Right kidney (tissue), 9 donors: ENCODE measurements at places on chromosomes 16 and 17.
A peak's percentile ranks its signal among the peaks of the same experiment; 100 is the strongest.

DNA sequence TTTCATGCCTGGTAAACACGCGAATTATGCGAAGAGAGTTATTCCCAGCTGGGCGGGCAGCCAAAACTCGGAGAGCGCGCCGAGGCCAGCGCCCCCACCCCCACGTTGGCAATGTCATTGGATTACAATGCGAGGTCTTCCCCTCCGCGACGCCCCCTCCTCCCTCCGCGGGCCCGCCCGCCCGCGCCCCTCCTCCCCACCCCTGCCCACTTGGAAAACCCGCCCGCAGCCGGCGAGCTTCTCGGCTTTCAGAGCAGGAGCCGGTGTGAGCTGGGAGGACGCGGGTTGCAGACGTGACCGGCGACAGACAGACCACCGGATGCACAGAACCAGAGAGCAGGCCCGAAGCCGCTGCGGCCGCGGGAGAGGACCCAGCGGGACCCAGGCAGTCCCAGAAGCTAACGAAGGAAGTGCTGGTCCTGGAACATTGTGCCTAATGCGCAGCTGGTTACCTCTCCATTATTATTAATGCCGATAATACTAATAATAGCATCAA is 4.0 kb downstream of the NOG start:
- peak; percentile 41 for DNase-seq

GRCh38 chr17:82892899-82893565 is 53.2 kb upstream of the ZNF750 start:
- DNase-seq, result peak; percentile 63

GRCh38 chr16:6122401-6122800 is 1024.8 kb upstream of the EEF2KMT start:
- DNase-seq, result peak; percentile 7

GRCh38 chr16:54173490-54173889 is 113.1 kb downstream of the IRX3 start:
- no peak for DNase-seq

DNA sequence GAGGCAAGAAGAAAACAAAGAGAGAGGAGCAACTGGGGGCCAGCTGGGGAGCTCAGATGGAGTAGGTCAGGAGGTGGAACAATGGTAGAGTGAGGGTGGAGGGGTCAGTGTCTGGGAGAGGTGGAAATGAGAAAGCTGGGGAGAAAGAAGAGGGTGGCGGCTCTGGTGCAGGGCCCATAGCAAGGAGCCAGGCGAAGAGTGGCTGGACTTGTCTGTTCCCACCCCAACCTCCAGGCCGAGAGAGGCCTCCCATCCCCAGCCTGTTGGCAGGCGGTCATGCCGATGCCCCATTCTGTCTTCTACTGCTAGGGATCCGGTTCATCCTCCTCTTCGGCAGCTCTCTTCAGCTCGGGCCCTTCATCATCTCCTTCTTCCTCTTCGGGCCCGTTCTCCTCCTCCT is 31.3 kb downstream of the AP1G1 start:
- DNase-seq, result no peak

- no peak for DNase-seq
Observed at GRCh38 chr16:28875134-28876018, 2.9 kb upstream of the ATP2A1 start.

DNA sequence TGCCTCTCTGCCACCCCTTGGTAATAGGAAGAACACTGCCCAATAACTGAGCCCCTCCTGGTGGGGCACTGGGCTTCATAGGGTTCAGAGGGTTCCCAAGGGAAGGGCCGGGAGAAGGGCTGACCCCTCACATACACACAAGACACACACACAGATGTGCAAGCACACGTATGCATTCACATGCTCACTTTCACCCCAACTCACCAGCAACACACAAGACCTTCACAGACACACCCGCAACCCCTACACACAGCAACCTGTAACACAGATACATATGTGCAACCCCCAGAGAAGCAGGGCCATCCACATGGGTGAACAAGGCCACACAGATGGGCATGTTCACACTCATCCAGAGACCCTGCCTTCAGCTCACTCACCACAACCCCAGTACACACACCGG is 225.1 kb downstream of the ZNF423 start:
- DNase-seq, result no peak

DNA sequence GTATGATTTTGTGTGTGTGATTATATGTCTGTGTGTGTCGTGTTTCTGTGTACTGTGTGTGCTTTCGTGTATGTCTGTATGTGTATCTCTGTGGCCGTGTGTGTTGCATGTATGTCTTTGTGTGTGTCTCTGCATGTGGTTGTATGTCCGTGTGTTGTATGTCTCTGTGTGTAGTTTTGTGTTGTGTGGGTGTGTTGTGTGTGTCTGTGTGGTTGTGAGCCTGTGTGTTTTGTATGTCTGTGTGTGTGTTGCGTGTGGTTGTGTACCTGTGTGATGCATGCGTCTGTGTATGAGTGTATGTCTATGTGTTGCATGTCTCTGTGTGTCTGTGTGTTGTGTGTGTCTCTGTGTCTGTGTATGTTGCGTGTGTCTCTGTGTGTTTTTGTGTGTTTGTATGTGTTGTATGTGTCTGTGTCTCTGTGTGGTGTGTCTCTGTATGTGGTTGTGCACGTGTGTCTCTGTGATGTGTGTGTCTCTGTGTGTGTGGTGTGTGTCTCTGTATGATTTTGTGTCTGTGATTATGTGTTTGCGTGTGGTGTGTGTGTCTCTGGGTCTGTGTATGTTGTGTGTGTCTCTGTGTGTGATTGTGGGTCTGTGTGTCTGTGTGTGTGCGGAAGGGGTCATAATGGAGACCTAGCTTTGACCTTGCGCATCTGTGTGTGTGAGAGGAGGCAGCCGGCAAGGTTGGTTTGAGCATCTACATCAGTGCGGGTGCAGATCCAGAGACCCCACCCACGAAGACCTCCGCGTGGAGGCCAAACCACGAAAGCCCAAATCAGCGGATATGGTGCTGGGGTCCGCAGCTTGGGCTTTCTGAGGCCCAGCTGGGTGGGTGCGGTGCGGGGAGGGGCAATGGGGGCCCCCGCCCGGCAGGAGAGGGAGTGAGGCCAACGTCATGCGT is 212.6 kb upstream of the GSE1 start:
- no peak for DNase-seq

DNA sequence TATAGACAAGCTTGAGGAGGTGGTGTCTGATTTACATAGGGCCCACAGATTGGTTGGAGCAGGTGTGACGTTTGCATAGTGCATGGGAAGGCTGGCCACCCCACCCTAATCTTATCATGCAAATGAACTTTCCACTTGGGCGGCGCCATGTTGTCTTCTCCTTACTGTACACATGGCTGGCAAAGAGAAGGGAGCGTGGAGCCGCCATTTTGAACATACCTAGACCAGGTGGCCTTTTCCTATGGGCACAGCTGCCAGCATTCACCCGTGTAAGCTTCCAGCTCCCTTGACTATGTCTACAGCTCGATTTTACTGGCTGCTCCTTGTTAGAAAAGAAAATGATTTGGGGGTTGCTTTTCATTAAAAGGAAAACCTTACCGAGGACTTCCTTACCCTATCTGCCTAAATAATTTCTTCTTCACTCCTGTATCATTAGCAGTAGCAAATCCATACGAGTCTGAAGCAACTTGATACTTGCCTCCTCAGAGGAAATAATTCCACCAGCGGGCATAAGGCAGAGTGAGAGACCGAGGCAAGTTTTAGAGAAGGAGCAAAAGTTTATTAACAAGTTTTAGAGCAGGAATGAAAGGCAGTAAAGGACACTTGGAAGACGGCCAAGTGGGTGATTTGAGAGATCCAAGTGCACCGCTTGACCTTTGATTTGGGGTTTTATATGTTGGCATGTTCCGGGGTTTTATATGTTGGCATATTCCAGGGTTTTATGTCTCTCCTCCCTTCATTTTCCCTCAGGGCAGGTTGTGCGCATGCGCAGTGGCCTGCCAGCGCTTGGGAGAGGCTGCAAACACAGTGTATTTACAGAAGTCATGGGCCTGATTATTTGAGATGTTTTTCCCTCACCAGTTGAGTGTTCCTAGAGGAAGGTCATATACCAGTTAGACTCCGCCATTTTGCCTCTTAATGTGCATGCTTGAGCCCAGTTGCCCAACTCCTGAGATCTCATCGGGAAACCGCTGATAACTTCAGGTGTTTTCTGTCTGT is 65.7 kb downstream of the MARF1 start:
- DNase-seq, result no peak

DNA sequence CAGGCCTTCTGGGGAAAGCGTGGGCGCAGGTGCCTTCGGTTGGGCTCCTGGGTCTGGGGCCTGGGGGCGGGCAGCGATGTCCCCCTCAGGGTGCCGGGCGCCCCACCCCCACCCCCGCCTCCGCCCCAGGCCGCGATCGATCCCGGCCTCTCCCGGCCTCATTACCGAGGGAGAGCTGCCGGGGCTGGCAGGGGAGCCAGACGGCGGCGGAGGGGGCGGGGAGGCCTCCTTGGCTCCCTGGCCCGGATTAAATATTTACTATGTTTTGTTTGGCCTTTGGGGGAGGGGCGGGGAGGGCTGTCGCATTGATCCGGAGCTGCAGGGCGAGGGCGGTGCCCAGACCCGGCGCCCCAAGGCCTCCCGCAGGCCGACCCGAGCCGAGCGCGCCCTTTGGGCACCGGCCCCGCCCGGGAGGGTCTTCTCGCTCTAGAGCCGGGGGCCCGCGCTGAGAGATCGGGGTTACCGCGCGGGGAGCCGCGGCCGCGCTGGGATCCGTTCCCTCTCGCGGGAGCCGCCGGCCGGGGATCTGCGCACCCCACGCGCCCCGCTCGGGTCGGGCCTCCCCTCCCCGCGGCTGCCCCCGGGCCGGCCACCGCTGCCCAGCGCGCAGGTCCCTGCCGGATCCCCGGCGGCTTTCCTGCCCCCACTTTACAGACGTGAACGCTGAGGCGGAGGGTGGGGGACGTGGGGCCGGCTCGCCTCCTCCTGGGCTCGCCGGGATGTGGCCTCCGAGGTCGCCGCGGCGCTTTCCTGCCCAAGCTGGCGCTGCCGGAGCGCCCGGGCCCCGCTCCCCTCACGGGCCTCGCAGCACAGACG is 27.0 kb downstream of the RTN4RL1 start:
- DNase-seq, result peak; percentile 74
